ENCODE measurements at places on chromosomes 2 and 18.
A peak's percentile ranks its signal among the peaks of the same experiment; 100 is the strongest.

DNA sequence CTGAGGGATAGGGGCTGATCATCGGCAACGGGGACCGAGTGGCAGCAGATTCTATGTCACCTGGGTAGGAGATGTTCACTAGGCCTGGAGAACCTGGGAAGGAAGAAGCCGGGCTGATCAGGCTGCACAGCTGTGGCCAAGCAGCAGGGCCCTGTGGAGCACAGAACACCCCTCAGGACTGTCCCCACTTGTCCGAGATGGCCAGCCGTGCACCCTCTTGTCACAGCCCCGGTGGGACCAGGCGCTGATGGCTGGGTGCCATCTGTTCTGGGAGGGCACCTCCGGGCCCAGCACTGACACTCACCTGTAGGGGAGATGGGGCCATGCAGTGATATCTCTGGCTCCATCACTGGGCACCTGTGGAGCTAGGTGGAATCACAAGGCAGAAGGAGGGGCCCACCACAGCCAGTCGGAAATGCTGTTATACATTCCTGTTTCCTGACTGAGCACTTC is 217.9 kb upstream of the RAB6C start:
- DNase-seq = no peak

- no peak for DNase-seq
Measured at GRCh38 chr2:8993902-8994278, 9.6 kb downstream of the MBOAT2 start.

GRCh38 chr2:40036241-40036640 is 257.2 kb upstream of the THUMPD2 start:
- DNase-seq = no peak

DNA sequence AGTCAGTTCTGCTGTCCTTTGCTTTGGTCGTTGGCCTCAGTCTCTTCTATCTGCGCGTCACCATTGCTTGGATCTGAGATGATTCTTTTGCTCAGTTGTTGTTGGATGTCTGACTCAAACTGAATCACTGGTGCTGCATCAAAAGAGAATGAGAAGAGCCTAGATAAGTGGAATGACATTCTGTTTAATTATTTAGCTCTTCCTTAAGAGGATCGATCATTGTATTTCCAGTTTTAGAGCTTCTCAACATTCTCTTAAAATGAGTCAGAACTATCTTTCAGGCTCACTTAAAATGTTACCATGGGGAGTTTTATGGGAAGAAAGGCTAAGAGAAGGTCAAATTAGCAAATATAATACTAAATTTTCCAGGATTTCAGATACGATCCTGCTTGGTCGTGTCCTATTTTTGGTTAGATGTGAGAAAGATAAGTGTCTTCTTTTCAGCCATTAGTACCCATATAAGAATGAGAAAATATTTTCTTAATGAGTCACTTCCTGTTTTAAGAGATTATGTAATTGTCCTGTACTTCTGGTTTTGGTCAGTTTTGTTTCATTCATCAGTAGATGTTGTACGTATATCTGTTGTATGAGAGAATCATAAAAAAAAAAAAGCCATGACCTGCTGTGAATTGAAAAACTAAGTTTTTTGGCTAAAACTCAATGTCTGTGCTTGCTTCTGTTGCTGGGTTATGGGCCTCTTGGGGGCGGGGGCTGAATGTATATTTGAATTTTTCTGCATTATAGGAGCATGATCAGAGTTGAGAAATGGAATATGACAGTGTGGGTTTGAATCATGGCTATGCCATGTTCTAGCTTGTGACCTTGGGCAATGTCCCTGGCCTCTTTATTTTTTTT is 31.6 kb upstream of the CASP10 start:
- DNase-seq = no peak

DNA sequence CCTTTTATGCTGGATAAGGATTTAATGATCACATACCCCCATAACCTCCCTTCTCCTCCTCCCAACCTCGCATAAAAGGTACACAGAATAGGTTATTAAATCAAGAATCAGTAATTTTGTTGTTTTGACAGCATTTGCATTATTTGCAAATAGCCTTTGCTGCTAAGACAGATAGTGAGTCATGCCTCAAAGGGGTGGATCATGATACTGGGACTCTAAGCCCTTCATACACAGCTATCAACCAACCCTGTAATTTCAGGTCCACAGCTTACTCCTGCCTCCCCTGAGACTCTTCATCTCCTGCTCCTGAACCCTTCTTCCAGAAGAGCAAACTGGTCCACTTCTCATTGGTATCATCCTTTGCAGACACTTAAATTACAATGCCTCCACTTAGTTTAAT is 73.8 kb upstream of the KLHL29 start:
- DNase-seq = no peak

DNA sequence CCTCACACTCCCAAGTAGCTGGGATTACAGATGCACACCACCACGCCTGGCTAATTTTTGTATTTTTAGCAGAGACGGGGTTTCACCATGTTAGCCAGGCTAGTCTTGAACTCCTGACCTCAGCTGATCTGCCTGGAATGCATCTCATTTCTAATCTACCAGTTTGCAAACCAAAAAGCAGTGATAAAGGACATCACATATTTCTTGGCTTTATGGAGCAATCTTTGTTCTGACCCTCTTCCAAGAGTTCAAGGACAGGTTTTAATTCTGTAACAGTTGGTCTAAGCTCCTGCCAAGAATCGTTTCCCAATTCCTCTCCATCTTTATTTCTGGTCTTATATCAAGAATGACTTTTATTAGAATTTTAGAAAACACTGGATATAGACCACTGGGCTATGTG is 67.7 kb downstream of the SLC40A1 start:
- DNase-seq = no peak

DNA sequence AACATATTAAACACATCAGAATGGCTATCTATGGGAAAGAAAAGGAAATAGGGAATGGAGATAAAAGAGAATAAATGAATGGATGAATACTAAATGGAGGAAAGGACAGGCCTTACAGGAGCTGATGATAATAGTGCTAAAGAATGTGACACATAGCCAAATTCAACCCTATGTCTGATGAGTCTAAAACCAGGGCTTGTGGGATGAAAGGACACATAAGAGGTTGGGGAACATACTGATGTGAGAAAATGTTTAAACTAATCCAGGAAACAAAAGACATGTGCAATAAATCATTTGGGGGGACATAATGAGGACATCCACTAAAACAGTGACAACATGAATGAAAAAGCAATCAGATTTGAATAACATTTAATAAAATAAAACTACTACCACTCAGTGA is 120.0 kb downstream of the DYM start:
- no peak for DNase-seq

- peak; percentile 48 for DNase-seq
Measured at GRCh38 chr2:73851274-73851673, 22.5 kb downstream of the STAMBP start.

DNA sequence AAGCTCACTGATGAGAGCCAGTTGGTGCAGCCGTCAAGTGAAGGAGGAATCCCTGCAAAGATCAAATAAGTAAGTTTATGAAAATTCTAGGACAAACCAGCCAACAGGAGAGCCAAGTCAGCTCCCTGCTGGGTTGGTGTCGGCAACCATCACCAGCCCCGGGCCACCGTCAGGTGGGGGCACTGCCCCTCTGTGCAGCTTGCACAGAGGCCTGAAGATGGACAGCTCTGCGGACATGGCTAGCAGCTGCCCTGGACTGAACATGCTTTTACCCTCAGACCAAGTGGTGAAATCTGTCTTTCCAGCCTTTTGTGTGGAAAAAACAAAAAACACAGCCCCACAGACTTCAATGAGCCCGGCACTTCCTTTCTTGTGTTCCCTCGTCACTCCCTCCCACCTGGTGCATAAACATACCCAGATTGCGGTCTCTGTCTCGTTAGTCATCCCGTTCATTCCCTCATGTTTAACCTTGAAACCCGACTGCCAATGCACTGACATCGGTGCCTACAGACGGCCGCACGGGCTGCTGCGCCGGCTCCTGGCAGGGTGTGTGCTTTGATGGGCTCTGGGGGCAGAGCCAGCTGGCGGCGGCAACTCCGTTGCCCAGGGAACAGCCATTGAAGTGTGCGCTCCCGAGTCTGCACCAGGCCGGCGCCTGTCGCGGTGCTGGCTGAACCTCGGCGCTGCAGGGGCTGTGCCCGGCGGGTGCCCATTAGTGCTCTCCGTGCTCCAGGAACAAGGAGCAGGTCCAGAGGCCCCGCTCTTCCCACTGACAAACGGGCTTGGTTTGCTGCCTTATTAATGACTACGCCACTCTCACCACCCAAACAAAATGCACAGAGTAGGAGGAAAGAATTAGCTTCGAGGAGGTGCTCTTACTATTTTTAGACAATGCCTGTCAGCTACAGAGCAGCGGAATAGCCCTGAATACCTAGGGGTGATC is 95.3 kb downstream of the EIPR1 start:
- DNase-seq = no peak

DNA sequence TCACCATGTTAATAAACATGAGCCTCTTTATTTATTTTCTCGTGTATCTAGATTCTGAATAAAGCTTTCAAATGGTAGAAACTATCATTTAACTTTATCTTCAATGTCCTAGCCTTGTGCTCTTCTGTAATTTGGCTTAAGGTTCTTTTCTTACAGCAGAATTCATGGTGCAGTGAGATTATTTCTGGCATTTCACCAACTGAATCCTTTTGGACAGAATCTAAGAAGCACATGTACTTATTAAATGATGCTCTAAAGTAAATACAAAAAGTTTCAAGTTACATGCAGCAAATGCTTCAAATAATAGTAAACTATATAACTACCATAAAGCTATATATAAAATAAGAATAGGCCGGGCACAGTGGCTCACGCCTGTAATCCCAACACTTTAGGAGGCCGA is 65.9 kb downstream of the AP1S3 start:
- DNase-seq = no peak

DNA sequence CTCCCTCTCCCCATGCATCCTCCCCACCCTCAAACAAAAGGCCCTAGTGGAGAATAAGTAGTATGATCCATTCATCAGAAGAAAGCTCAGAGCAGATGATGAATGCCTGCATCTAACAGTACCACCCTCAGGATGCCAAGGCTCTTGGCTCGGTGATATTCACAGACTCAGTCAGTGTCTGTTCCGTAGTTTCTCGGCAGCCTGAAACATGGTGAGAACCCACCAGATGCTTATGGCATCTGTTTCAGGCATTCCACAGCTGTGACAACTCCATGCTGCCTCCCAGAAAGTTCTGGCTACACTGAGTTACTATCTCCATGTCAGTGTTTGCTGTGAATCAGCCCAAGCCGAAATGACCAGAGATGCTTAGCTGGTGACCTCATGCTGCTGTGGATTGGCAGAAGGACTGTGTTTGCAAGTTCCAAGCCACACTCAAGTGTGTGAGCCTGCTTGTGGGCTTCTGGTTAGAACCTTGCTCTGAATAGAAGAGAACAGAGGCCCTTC is 83.9 kb downstream of the WDSUB1 start:
- DNase-seq = no peak

GRCh38 chr2:149423630-149424029 is 93.2 kb downstream of the LYPD6 start:
- no peak for DNase-seq

DNA sequence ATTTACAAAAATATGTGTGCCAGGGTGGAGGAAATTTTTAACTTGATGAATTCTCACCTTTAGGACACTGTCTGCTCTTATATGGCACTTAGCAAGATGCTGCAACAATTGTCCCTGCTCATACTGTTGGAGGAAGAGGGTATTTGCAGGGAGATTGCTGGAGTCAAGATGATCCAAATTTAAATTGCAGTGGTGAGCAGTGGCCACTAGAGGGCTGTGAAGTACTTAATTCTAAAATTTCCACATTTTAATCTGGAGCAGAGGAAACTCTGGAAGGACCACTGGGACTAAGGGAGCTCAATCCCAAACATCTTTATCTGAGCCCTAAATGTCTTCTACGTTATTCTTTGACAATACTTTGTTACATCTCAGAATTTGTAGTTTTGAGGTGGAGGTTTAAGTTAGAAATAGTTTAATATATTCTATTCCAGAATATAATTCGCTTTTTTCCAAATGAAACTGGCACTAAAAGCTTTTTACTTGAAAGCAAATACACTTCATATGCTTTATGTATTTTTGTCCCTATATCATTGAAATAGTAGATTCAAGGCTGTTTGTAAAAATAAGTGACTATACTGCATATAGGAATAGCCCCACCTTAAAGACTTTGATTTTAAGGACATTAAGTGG is 33.0 kb upstream of the PTH2R start:
- DNase-seq = peak; percentile 62

DNA sequence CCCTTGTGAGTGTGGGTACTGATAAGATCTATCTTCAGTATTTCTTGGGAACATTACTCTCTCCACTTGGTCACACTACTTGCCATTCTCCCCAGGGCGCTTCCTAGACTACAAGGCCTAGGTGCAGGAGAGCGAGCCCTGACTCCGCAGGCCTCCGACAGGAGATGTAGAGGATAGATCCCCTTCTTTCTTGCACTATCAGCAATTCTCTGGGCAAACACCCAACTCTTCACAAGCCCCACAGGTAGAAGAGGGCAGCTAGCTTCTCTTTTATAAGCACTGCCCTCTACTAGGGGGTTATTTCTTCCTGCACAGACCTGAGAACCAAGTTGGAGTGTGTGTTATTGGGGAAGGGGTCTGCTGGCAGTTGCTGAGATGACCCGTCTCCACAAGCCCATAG is 10.7 kb upstream of the RMDN2 start:
- DNase-seq = no peak

DNA sequence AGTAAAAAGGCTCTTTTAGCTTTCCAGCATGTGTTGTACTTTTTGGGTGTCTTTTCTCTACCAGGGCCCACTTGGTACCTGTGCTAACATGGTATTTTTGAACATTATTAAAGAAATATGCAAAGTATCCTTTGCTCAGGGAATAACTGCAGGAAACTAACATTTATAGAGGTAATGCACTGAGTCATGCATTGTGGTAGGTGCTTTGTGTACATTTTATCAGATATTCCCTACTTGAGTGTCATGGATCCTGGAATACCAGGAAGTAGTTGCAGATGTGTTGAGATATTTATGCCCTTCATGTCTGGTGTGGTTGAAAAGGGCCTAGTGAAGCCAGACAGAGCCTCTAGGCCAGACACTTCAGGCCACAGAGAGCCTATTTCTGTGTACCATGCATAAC is 215.5 kb upstream of the CYRIA start:
- DNase-seq = no peak

DNA sequence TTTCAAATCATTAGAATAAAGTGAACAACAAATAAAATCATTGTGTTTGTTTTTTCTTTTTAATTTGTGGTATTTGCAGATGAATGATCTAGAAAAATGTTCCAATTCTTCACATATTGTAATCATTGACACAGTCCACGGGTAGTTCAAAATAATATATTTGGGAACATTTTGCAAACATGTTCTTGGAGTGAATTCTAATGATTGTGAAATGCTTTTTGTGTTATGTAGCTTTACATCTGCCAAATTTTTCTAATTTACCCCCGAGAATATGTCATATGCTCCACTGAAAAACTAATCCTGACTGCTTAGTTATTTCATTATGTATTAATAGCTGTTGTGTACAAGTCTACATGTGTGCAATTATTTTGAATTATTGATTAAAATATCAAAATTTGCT is 1468.4 kb upstream of the NXPH2 start:
- DNase-seq = no peak

GRCh38 chr2:239576784-239577685 is 176.2 kb upstream of the HDAC4 start:
- no peak for DNase-seq

DNA sequence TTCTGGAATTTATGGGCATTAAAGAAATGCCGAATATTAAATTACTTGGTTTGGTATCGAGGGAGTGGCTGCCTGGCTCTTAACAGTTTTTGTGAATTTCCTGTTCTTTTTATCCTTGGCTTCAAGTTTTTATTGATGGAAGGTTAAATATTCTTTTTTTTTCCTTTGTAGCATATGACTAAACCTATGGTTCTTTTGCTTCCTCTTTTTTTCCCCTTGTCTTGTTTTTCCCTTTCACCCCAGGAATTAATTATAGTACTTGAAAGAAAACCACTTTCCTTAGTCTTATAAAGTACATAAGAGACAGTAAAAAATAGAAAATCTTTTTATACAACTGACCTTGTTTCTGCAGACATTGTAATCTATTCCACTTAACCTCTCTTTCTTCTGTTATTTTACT is 42.4 kb downstream of the MGAT5 start:
- no peak for DNase-seq
